ENCODE measurements at places on chromosomes 5 and 9.

DNA sequence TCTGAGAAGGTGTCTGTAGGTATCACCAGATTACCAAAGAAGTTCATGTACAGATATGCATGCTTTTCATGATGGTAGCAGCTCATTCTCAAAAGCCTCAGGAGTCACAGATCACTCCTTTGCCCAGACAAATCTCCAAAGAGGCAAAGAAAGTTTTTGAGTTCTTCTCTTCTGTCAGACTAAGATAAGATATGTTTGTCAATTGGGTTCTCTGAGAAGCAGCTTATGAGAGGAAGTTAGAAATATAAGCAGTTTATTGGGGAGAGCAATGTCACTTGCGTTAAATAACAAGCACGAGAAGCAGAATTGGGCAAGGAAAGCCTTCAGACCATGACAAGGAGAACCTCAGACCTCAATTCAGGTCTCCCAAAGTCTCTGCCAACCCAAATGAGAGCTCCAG, 219.2 kb upstream of the KLF4 start:
- no peak for DNase-seq

DNA sequence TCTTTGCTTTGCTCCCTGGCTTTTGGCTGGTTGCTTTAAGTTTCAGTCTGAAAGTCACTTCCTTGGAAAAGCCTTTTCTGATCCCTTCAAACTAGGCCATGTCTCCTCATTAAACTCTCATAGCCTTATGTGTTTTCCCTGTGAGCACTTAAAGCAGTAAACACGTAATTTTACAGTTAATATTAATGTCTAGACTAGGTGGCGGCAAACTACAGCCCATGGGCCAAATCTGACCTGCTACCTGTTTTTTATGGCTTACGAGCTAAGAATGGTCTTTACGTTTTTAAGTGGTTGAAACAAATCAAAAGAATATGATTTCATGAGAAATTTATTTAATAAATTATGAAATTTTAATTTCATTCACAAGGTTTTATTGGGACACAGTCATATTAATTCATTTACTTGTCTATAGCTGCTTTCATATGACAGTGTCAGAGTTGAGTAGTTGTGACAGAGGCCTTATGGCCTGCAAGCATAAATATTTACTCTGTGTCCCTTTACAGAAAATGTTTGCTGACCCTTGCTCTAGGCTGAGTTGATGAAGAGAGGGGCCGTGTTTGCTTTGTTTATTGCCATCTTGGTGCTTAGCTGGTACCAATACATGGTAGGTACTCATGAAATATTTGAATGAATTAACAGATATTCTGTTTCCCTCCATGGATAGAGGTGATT, 7.4 kb downstream of the SLC44A1 start:
- DNase-seq: no peak

DNA sequence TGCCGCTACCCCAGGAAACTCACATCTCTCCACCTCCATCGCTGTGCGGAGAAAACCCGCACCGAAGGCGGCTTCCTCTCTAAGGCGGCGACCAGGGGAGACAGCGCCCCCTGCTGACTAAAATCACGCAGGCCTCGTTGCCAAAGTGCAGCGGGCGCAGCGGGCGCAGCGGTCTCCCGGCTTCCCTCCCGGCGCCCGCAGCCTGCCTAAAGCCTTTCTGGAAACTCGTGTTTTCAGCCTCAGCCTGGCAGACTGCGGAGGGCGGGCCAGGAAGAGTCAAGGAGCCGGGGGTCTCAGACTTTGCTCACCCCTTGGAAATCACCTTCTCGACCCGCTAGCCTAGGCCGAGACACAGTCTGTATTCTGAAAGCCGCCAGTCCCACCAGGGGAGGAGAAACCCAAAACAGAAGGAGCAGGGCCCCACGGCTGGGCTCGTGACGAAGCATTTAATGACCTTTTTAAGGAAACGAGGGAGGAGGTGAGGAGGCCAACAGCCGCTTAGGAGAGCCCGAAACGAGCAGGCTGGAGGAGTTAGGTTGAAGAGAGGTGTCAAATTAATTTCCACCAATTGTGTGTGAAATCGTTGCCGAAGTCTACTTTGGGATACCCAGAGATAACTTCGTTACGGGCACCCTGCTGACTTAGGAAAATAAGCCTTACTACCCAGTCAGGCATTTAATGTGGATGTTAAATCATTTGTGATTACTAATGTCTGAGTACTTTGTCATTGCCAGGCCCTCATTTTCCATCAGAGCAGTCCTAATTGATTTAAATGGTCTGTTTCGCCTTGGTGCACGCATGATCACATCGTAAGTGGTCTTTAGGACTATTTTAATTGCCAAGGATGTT, 7.3 kb upstream of the FOXB2 start:
- DNase-seq: no peak

GRCh38 chr5:139652788-139653241, 4.7 kb downstream of the CXXC5 start:
- DNase-seq: no peak

GRCh38 chr5:125012727-125013451, 266.4 kb upstream of the ZNF608 start:
- no peak for DNase-seq

All from T-helper 22 cell (primary cell).